ENCODE measurements at places on chromosomes 11 and 22.

GRCh38 chr11:1458340-1459218 lies 28.0 kb downstream of the MOB2 start:
- DNase-seq, result no peak

- no peak for DNase-seq
These were observed 33.9 kb upstream of the CLTCL1 start for GRCh38 chr22:19325296-19325948.

DNA sequence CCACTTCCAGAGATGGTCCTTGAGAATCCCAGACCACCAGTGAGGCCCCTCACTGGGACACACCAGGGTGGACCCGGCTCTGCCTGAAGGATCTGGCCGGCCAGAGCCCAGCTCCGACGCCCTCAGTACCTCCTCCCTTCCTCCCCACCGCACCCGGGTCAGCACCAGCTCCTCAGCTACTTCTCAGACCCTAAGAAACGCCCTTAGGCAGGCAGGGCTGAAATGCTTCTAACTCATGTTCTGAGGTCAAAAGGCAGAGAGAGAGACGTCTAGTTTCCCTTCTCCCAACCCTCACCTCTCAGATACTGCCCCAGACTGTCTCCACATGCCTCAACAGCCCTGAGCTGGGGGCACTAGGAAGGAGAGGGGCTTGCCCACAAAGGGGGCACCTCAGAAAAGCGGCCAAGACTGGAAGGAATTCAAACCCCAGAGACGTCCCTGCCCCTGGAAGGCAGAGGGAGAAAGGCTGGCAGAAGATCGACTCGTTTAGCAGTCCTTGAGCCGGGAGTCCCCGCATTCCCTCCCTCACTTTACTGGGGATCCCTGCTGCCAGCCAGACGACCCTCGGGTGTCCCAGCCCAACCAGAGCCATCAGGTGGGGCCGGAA lies 539 bp downstream of the USH1C start:
- DNase-seq, result no peak

GRCh38 chr11:94757037-94757735 lies 11.0 kb upstream of the AMOTL1 start:
- DNase-seq, result no peak

GRCh38 chr11:86627776-86628455 lies 44.5 kb downstream of the ME3 start:
- DNase-seq, result no peak

DNA sequence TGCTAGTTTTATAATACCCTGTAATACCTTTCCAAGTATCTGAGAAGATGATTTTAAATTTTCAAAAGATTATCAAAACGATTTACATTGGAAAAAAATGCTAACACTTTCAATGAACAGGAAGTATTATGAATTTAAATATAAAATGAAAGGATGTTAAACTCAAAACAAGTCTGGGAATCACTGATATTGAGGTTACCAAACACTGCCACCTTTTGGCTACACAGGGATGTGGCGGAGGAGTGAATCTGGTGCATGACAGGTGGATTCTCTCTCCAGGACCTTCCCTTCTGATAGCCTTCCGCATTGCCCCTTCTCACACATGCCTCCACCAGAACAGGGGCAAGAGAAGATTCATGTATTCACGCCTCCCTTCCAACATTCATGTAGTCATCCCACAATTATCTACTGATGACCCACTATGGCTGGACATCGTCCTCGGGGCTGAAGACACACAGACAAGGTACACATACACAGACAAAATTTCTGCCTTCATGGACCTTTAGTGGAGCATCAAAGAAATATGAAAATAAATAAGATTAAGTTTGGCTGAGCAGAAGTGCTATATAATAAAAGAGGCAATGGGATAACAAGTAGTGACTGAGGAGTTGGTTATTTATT lies 34.7 kb downstream of the ATG16L2 start:
- DNase-seq, result no peak

DNA sequence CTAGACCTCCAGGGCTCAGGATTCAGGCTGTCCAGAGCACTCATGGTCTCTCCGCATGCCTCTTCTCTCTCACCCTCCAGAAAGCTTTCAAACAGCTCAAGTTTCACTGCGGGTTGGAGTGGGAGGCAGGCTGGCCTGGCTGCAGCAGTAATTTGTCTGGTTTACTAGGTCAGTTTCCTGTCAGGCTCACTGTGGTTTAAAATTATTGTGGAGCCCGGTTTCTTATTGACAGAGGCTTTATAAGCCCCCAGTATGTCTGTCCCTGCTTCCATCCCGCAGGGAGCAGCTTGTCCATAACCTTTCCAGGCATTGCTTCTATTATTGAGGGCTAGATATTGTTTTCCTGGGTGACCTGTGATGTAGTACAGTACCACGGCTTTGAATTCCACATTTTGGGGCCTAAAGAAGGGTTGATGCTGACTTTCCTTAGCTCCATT lies 235.3 kb upstream of the SORL1-AS1 start:
- no peak for DNase-seq

DNA sequence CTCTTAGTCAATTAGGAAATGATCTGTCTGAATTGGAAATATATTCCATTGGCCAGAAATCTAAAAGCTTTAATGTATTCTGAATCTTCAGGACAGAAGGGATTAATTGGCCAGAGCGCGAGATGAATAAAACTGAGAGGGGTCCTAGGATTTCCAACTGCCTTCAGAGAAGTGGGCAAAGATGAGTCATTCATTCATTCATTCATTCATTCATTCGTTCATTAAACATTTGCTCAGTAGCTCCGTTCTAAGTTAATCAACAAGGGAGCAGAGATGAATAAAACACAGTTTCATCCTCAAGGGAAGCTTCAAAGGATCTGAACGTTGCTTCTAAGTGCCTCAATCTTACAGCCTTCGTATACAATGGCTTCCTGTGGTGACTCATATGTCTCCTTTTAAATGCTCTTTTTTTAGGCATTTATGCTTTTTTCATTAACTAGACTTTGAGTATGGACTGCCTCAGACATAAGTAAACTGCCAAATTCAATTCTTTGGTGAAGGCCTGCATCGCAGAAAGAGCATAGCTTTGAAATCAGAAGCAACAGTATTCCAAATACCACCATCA lies 537.4 kb upstream of the CCDC90B start:
- DNase-seq, result no peak

- no peak for DNase-seq
These were observed 122.2 kb downstream of the CD44 start for GRCh38 chr11:35261197-35261596.

DNA sequence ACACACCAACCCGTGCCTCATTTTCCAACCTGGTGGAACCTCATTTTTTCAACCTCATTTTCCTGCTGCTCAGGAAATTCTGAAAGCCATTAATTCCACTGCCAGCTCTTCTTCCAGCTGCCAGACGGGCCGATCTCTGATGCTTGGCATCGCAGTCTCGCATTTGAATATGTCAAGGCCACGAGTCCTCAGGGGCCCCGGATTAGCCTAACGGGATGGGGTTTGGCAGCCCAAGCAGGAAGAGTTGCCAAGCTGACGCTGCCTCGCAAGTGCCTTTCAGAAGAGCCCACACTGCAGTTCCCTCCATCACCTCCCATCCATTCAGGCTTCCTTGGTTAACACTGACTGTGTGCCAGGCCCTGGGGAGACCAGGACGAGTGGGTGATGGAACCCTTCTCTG lies 8.7 kb downstream of the RASD2 start:
- no peak for DNase-seq

DNA sequence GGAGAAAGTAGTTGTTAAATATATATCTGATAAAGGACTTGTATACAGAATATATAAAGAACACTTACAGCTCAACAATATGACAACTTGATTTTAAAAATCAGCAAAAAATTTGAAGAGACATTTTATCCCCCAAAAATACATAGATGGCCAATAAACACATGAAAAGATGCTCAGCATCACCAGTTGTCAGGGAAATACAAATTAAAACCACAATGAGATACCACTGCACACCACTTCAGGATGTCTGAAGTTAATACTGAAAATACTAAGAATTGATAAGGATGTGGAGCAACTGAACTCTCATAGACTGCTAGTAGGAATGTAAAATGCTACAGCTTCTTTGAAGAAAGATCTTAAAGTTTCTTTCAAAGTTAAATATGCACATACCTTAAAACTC lies 49.2 kb downstream of the KREMEN1 start:
- DNase-seq, result no peak

DNA sequence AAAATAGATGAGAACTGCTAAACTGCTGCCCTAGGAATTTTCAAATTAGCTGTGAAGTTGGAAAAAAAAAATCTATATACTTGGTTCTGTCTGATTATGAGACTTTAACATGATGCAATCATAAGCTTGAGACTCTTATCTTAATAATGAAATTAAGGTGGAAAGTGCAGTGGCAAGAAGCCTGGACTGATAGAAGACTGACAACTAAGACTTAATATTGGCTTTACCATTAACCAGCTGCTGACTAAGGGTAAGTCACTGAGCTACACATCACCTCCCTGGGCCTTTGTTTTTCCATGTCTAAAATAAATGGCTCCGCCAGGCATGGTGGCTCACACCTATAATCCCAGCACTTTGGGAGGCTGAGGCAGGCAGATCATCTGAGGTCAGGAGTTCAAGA lies 56.9 kb downstream of the SLC35F2 start:
- no peak for DNase-seq

- DNase-seq, result no peak
These were observed 8.6 kb downstream of the HSD17B12 start for GRCh38 chr11:43689167-43689566.

DNA sequence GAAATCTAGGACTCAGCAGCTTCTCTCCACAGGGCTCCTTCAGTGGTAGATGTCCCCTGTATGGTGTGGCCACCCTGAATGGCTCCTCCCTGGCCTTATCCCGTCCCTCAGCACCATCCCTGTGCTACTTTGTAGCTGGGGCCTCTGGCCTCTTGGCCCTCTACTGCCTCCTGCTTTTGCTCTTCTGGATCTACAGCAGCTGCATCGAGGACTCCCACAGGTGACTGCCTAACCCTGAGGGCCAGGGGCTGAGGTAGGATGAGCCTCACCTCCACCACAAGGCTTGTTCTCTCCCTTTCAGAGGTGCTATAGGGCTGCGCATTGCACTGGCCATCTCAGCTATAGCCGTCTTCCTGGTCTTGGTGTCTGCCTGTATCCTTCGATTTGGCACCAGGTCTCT lies 1.8 kb downstream of the TMEM179B start:
- no peak for DNase-seq

GRCh38 chr11:45025716-45026492 lies 75.2 kb upstream of the TP53I11 start:
- no peak for DNase-seq

DNA sequence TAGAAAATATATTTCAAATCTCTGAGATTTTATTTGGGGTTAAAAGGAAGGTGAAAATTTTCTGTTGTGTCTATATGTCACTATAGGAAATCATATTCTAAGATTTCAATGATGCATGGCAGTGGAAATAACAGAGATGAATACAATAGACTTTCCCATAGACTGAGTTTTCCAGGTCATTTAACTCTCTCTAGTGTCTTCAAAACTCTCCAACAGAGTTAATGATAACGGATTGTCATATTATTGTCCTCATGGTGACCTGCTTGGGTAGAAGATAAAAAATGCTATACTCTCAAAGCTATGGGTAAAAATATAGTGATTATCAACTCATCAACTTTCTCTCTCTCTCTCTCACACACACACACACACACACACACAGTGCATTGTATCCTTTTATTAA lies 312.9 kb downstream of the CNTN5 start:
- DNase-seq, result no peak

GRCh38 chr11:74776546-74776945 lies 27.9 kb downstream of the RNF169 start:
- DNase-seq, result no peak

DNA sequence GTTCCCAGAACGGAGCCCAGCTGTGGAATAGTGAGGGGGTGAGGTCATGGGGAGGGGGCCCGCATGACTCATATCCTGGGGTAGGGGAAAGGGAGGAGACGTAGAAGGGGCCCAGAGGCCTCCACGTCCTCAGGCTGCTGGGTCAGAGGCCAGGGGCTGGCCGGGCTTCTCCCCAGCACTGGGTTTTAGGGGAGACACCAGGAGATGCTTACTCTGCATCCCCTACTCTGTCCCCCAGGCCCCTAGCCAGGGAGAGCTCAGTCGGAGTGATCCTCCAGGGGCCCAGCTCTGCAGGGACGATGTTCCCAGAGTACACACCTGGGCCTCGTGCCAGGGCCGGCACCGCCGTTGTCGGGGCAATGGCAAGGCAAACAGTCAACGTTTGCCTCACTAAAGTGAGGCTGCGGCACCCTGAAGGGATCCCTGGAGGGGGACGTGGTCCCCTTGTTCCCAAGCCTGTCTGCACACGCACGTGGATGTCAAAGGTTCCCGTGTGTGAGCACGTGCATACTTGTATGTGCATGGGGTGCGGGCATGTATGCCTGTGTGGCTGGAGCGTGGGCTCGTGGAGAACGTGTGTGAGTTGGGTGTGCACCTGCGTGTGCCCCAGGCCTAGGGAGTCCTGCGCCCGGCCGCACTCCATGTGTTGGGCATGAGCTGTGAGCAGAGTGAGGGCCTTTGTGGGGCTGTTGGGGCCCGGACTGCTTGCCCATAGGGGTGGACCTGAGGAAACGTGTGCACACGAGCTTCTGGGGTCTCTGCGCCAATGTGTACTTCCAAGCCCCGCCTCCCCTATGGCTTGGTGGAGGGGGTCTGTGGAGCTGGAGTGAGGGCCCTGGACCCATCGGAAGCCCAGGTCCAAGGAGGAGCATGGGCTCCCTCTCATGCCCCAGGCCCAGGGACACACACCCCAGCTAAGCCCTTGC lies 14.2 kb downstream of the PRR33 start:
- DNase-seq, result no peak

DNA sequence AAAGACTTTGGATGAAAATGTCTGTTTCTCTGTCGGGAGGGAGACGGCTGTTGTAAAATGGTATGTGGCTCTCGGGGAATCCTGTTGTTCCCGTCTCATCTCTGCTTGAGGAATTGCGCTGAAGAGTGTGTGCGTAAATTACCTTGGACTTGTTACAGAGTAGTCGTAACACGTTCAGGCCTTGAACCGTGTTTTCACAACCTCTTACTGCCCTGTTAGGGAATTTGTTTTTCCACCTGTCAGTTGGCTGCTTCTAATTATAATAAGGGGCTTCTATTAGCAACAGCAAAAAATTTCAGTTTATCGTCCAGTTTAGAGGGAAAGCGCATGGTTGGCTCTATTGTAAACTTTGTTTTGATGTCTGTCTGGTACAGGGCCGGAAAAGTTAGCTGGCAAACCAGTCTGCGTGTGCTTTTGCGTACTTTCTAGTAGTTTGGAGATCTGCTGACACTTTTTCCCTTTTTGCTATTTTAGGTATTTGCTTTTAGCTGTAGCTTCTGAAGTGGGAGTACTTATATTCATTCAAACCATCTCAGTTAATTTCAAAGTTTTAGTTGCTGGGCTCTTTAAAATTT lies 1.5 kb downstream of the HIPK3 start:
- DNase-seq, result no peak

GRCh38 chr11:109859045-109859724 lies 234.0 kb upstream of the ZC3H12C start:
- no peak for DNase-seq

DNA sequence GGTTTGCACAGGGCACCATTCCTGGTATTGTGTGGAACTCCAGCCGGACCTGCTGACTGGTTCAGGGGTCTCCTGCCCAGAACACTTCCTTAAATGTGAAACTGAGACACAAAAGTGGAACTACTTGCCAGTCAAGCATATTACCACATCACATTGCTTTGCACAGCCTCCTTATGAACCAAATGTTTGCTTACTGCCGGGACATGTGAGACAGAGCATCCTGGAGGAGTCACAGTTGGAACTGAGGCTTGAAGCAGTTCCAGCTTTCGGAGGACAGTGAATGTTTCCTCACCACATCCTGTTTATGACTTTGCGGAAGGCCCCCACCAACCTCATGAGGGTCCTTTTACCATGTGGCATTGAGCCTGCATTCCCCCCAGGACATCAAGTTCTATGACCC lies 105.8 kb upstream of the ARHGAP42 start:
- DNase-seq, result no peak

- no peak for DNase-seq
These were observed 35.1 kb downstream of the CAPN1 start for GRCh38 chr11:65216830-65217229.

Measured in stimulated activated CD8-positive, alpha-beta memory T cell treated with anti-CD3 and anti-CD28 coated beads, Interleukin-4, amount 100 ng/mL, for 1 hour (primary cell).